Endothelial cell of coronary artery (primary cell): ENCODE measurements at places on chromosomes 1 and 21. TPM values are rescaled to one million over a fixed set of nuclear protein-coding genes. Genes with fewer than 3 reads are reported as not detected.

EPB41 gene
- total RNA-seq: 15.8 and 26.1 TPM in 2 replicates

AIRE gene
- total RNA-seq: under 0.01 TPM in 1 of 2 replicates, not detected in the other

RXFP4 gene
- not detected in 2 replicates for total RNA-seq

ERICH3 gene
- total RNA-seq: under 0.01 TPM in 1 of 2 replicates, not detected in the other

SIK1 gene
- 1.9 and 10.4 TPM in 2 replicates for total RNA-seq
